ENCODE measurements at places on chromosomes 12 and 14.

DNA sequence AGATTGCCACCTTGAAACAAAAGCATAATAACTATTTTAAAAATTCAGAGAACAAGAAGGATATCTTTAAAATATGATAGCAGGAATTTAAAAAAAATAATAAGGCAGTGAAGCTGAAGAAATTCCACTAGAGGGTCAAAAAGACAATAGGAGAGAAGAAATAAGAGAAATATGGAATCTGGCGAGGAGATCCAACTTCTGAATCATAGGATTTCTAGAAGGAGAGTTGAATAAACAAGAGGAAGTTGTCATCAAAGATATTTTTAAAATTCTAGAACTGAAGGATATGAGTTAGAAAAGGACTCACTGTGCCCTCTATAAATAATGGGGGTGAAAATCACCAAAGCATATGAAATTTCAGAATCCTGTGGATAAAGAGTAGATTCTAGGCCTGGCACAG is 26.8 kb upstream of the TOMM20L start:
- no peak for DNase-seq

DNA sequence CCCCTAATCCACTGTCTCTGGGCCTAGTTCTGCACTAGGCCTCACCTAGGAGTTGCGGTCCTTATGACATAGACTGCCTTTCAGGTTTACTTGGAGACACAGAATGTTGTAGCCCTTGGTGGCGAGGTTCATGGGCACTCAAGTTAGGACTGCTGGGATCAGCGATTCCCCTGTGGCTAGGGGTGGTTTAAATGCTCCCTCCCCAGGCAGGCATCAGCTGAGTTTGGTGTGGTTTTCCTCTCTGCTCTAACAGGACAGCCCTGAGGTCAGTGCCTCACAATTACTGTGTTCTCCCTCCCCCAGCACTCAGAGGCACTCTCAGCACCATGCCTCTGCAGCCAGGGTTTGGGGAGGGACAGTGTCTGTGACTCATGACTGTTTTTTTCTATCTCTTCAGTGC is 22.2 kb upstream of the RDH16 start:
- DNase-seq: no peak

GRCh38 chr14:69818758-69819191 is 21.7 kb upstream of the SLC10A1 start:
- peak; percentile 61 for DNase-seq

GRCh38 chr12:113347107-113347506 is 11.3 kb upstream of the PLBD2 start:
- DNase-seq: no peak

DNA sequence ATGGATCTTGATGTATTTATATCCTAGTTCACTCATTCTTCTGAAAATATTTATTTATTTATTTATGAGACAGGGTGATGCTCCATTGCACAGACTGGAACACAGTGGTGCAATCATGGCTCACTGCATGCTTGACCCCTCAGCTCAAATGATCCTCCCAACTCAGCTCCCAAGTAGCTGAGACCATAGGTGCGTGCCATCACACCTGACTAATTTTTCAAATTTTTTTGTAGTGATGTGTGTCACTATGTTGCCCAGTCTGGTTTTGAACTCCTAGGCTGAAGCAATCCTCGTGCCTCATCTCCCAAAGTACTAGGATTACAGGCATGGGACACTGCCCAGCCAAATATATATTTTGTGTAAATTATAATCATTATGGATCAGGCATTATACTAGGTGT is 595.6 kb upstream of the ATP2B1 start:
- DNase-seq: no peak

DNA sequence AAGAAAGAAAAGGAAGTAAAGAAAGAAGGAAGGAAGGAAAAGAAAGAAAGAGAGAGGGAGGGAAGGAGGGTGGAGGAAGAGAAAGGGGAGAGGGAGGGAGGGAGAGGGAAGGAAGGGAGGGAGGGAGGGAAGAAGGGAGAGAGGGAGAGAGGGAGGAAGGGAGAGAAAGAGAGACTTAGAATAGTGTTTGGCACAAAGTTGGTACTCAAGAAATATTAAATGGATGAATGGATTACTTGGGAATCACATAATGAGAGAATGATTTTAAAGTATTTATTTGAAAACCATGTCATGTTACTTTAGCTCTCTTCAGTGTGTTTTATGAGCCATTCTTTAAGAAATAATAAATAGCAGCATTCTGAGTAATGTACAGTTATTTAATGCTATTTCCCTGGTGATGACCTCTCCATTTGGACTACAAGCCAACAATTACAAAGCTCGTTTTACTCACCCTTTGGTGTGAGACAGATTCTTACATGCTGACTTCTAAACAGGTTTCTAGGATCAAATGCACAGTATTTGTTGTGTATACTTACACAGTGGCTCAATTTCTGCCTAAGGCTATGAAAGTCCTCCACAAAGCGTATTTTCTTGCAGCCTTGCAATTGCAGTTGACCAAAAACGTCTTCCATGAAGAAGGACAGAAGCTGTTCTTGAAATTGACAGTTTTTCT is 861 bp downstream of the IL26 start:
- no peak for DNase-seq
